ENCODE measurements at places on chromosomes 12 and 14. TPM values are rescaled to one million over a fixed set of nuclear protein-coding genes. Genes with fewer than 3 reads are reported as not detected.

DNA sequence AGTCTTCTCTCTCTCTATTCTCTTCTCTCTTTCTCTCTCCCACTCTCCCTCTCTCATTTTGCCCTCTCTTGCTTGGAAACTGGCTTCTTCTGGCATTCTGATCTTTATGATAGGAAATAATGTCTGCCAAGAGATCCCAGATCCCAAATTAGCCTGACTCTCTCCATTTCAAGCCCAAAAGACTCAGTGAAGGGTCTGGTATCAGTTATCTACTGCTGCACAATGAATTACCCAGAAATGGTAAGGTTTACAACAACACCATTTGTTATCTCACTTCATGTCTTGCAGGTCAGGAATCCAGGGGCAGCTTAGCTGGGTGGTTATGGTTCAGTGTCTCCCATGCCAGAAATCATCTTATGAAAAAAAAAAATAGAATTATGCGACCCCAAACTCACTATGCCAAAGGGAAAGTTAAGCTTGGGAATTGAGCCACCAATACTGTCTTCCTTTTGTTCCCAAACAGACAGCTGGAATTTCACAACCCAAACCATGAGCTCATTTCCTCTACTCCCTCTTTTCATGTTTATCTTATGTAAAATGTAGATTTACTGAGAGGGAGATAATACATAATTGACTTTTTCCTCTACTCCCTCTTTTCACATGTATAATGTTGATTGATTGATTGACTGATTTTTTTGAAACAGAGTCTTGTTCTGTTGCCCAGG is 67.8 kb upstream of the FICD start:
- peaks cover 43% of the 10 kb centered on the region for H3K27me3 ChIP-seq
- no peaks in the 10 kb centered on the region for H3K4me1 ChIP-seq
- H3K4me3 ChIP-seq = no peak overlapping the region
- no peak for DNase-seq
- H3K27ac ChIP-seq = no peak overlapping the region

DNA sequence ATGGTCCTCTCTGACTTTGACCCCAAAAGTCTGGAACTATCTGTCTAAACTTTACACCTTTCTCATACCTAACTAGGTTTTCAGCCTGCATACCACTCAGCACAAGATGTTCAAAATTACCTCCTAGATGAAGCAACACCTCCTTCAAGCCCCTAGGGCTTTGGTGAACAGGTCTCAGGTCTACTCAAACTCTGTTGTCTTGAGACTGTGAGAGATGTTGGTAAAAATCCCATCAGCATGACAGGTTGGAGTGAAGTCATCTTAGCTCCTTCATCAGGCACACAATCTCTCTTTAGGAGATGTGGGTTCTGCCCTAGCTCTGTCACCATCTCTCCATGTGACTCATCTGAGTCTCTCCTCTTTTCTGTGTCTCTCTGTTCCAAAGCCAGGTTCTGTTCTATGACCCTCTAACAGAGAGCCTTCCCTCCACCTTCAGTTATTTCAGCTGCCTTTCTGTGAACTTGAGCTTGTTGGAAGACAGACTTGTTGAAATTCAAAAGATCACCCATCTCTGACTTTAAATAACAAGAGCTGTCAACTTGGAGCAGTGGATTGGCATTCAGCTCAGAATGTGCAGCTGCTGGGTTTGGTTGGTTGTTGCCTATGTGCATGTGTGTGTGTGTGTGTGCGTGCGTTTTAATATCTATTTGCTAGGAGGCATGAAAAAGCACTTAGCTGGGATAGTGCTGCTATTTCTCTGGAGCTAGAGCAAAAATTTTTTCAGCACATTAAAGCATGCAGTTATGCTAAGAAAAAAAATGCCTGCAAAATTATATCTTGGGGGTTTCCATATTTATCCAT is 130.7 kb downstream of the CRACR2A start:
- no peaks in the 10 kb centered on the region for H3K27me3 ChIP-seq
- peaks cover 24% of the 10 kb centered on the region for H3K36me3 ChIP-seq
- H3K27ac ChIP-seq = no peak overlapping the region
- no peak overlapping the region for H3K4me3 ChIP-seq
- DNase-seq = no peak

DNA sequence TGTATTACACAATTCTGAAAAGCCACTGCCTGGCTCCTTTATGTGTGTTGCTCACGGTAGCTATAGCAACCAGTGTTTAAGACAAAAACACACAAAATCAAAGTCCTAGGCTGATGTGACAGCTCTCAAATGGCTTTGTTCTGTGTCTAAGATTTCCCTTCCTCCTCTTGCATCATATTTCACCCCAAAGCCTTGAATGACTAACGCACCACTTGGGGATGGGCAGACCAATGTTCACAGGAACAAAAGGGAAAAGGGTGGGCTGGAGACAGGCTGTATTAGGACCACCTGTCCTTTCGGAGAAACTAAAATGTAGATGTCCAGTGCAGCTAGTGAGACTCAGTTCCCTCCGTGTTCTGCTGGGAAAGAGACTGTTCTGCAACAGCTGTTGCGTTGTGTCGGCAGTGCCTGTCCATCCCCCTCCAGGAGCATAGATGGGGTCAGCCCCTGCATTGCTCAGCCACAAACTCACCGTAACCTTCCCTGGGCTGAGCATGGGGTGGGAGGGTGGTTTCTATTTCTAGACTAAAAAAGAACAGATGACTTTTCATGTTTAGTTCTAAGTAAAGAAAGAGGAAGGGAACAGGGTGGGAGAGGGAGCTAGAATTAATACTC is 26.8 kb upstream of the DAAM1 start:
- no peaks in the 10 kb centered on the region for H3K4me1 ChIP-seq
- no peaks in the 10 kb centered on the region for H3K36me3 ChIP-seq
- H3K27me3 ChIP-seq = peaks cover 12% of the 10 kb centered on the region
- no peak overlapping the region for H3K4me3 ChIP-seq

DNA sequence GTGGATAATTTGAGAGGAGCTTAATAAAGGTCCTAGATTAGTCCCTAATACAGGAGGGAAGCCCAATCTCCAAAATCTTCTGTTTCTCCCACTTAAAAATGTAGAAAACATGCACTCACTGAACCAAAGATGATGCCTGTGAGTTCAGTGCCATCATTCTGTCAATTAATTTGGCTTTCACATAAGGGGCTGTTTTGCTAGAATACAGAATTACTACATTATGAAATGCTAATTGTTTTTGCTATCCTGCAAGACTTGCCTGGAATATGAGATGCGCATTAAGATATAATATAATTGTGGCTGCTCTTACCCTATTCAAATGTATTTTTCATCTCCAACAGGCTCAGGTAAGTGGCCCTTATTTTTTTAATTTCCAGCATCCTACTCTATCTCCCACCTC is 111.7 kb downstream of the SEC23A start:
- peaks cover 21% of the 10 kb centered on the region for H3K4me1 ChIP-seq
- H3K36me3 ChIP-seq = no peaks in the 10 kb centered on the region
- no peak overlapping the region for H3K4me3 ChIP-seq

- no peak for DNase-seq
- H3K27ac ChIP-seq = no peak overlapping the region
- no peaks in the 10 kb centered on the region for H3K4me1 ChIP-seq
- H3K27me3 ChIP-seq = peaks cover 15% of the 10 kb centered on the region
Observed at GRCh38 chr14:55926007-55926406, 192.2 kb upstream of the PELI2 start.

DNA sequence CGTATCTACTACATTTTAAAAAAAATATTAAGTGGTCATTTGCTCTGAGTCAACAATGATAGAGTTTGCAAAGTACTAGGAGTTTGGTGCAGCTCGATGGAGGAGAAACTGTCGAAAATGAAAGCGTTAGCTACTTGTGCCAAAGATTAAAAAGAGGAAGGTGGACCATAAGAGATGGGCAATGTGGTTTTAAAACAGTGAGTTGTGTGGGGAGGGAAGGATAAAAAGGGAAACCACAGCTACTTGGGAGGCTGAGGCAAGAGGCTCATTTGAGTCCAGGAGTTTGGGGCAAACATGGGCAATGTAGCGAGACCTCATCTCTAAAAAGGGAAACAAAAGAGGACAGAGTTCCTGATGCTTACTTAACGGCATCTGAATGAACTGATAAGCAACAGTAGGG is 18.2 kb upstream of the STRAP start:
- H3K27ac ChIP-seq = no peak overlapping the region
- no peak for DNase-seq

- H3K4me1 ChIP-seq = peaks cover 24% of the 10 kb centered on the region
- DNase-seq = no peak
- H3K4me3 ChIP-seq = no peak overlapping the region
- H3K27ac ChIP-seq = no peak overlapping the region
- H3K36me3 ChIP-seq = no peaks in the 10 kb centered on the region
Observed at GRCh38 chr14:73700325-73700724, 13.9 kb downstream of the PNMA1 start.

- no peaks in the 10 kb centered on the region for H3K27me3 ChIP-seq
- peaks cover 31% of the 10 kb centered on the region for H3K4me1 ChIP-seq
- DNase-seq = peak; percentile 72
- H3K4me3 ChIP-seq = peak overlapping the region; percentile 93
Observed at GRCh38 chr14:24095271-24096068, 1.4 kb downstream of the PCK2 start.

Gene PELI2
- 2.4 TPM for total RNA-seq

Gene ARHGAP5
- 25.9 TPM for total RNA-seq

Gene SYT10
- not detected for total RNA-seq
